ENCODE measurements at places on chromosomes 12 and 14.

DNA sequence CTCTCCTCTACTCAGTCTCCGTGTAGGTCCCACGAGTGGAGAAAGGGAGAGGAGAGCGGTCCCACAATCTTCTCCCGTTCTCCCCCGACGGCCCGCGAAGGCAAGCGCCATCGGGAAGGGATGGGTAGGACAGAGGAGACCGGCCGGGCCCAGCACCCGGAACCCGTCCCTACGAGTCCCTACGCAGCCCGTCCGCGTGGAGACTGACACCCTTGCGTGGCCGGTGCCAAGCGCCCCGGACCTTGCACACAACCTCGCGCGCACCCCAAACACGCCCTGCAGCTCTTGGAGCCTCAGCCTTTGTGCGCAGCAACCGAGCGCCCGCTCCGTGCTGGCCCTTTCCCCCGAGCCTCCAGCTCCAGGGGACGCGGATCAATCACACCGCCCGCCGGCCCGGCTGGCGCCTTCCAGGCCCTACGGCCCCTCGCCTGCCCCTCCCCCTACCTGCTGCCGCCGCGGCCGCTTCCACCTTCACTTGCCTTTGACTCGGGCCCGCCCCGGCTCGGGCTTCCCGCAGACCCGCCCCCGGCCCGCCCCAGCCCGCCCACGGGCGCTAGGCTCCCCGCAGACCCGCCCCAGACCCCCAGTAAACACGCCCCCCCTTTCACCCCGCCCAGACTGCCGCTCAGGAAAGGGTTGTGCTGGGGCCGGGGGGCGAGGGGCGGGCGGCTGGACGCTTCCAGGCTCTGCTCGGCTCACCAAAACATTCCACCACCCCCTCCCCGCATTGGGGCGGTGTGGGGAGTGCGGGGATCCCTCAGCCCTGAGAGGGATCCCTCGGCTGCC, at the start of gene NDRG2:
NDRG2 (minus strand) TSS at position 477 of the 786 bp plus-strand sequence. CDS start 1,746 bp downstream, outside the sequence.
- DNase-seq = peak; percentile 95

DNA sequence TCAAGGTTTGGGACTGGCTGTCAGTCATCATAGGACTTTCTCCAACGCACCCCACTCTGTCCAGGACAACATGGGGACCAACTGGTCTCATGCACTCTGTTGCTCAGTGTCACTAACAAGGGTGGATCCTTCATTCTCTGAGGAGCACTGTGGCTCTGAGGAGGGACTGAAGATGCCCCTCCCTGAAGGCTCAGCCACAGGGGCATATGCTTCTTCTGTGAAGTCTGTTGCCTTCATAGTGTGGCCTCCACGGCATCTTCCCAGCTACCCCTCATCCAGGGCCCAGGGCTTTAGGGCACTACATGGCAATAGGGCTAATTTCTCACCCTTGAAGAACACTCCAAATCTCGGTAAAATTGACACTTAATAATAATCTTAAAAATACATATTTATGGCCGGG, 14.3 kb upstream of the IFI27L2 start:
- peak; percentile 29 for DNase-seq

GRCh38 chr12:12922191-12922616, 29.8 kb downstream of the GPRC5D start:
- DNase-seq = no peak

DNA sequence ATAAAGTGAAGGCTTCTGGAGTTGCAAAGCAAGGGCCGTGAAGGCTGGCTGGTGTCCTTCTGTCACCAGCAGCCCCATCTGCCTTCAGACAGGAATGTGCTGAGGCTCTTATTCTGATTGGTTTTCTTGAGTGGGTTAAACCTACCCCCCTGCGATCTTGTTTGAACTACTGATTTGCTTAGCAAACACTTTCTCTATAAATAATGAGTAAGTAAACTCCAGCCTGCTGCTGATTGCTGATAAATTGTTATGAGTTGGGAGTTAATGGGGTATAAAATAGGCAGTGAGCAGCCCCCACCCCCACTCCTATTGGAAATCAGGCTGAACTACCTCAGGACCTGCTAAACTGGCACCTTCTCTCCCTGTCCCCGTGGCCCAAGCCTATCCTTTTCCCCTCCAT, 146.1 kb upstream of the NOS1 start:
- DNase-seq = no peak

- DNase-seq = no peak
Measured at GRCh38 chr12:47891356-47891755, 13.4 kb downstream of the VDR start.

- DNase-seq = no peak
Measured at GRCh38 chr12:21985155-21985554, 43.9 kb upstream of the ABCC9 start.
